ENCODE measurements at places on chromosomes 7 and 10. TPM values are rescaled to one million over a fixed set of nuclear protein-coding genes. Genes with fewer than 3 reads are reported as not detected.

Gene HTR7
- total RNA-seq, result 0.27 TPM

Gene UBTD1
- total RNA-seq, result 4.6 TPM

Gene CALD1
- under 0.01 TPM for total RNA-seq

Gene TAF6
- 22.4 TPM for total RNA-seq

Gene ACTR3C
- total RNA-seq, result 26.4 TPM

Gene ENO4
- total RNA-seq, result 0.27 TPM

DNA sequence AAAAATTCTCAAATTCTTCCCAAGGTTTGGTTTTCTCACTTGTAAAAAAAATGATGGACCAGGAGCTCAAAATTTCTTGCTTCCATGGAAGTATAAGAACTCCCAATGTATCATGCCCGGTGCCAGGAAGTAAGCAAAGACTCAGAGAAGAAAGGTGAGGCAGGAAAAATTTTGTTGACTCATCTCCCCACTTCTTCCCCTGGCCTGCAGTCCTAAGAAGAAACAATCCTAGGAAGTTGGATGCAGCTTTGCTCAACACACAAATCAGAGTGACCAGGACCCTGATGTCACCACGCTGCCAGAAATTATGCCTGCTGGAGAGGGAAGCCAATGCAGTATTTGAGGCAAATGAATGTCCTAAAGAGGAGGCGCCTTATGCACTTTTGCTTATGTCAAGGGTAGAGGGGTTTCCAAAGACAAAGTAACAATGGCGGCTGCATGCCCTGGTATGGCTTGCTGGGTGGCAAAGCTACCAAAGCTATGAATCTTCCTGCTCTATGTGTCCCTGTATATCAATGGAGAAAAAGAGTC is 163.6 kb downstream of the NEURL1 start:
- DNase-seq, result no peak

GRCh38 chr10:27646604-27647175 is 98.9 kb downstream of the MKX start:
- no peak for DNase-seq

DNA sequence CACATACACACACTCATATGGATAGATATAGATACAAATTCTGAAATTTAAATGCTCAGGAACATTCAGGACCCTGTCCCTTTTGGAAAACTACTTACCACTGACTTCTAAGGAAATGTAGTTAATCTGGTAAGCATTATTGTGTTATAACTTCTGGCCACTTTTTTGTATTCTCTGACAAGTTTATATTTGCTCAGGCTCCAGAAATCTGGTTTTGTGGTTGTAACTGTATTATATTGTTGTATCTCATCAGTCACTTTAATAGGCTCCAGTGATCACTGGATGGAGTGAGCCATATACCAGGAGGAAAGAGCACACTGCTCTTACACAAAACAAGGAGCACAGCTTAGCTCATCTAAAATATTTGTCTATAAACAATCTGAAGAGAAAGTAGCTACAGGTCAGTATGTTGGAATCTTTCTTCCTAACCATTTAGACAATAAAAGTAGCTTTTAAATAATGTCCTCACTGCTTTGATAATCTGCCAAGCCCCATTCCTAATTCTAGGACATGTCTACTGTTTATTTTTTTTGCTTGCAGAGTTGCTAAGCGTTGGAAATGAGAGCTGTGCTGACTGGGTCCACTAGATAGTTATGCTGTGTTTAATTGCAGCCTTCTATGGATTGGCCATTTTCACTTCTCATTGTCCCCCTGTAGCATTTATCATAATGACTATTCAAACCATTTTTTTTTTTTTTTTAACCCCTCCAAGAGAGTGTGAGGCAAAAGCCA is 43.8 kb downstream of the SMNDC1 start:
- DNase-seq, result no peak

GRCh38 chr7:115068220-115068619 is 146.3 kb downstream of the MDFIC start:
- DNase-seq, result no peak

- DNase-seq, result peak; percentile 39
Measured at GRCh38 chr10:69802424-69803161, 887 bp downstream of the COL13A1 start.

DNA sequence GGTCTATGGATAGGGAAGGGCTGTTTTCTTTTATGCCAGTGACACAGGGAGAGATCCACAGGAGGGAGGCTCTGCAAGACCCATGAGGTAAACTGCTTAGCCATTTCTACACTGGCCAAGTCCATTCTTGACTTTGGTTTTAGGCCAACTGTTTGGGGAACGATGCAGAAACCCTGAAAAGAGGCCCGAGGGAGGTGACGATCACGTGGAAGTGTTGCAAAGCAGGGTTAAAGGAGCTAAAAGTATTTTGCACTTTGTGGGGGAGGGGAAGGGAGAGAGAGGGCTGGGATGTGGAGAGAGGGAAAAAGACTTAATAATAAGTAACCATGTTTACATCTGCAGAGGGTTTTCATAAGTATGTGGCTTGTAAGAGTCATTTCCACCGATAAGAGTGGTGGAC is 239.7 kb downstream of the EMX2 start:
- DNase-seq, result no peak

DNA sequence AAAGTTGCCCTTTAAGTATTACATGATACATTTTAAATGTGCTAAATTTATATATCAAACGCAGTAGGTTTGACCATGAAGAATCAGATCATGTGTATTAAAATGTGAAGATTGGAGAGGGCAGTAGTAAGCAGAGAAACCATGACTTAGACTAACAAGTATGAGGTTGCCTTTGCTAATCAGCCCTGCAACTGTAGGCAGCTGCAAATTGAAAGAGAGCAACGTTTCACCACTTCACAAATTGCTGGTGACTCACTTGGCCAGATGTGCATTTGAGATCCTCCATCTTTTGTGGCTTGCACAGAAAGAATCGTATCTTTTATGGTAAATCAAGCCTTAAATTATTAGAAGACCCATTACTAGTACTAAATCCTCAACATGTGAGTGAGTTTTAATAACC is 10.1 kb upstream of the SEMA3A start:
- no peak for DNase-seq

DNA sequence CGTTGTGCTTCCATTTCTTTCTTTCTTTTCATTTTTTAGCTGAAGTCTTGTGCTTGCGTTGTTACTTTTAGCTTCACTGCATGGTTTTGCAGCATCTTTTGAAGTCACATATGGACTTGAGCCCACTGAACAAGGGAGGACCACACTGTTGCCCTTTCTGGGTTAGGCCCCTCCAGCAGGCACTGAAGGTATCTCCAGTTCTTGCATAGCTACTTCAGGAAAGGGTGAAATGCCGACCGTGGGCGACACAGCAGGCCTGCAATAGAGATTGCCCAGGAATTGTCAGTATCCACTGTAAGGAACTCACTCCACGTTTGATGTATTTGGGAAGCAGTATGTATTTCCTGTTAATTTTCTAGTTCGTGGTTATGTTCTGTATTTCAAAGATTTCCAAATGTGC is 85.1 kb downstream of the WDR37 start:
- DNase-seq, result no peak

- no peak for DNase-seq
Measured at GRCh38 chr7:110104243-110104642, 986.7 kb upstream of the LRRN3 start.

GRCh38 chr10:84924131-84924530 is 595.7 kb downstream of the CCSER2 start:
- DNase-seq, result no peak

- DNase-seq, result no peak
Measured at GRCh38 chr10:104104926-104105325, 17.0 kb upstream of the SFR1 start.

- no peak for DNase-seq
Measured at GRCh38 chr10:77746047-77746707, 108.6 kb upstream of the KCNMA1 start.

- DNase-seq, result no peak
Measured at GRCh38 chr7:48389977-48390376, 218.7 kb downstream of the ABCA13 start.

DNA sequence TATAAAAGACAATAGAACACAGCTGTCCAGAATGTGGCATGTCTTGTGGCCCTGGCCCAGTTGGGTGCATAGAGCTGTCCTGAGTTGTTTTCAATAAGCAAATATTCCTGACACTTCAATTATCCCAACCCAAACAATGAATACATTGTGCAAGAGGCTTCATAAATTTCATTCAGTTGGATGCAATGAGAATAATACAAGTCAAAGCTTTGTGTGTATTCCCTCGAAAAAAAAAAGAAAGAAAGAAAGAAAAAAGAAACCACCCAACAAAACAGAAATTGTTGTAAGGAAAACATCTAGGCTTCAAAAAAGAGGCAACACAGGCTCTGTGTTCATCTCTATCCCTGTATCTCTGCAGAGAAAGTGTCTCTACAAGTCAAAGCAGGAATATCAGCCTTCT is 138.7 kb upstream of the ADO start:
- DNase-seq, result no peak

DNA sequence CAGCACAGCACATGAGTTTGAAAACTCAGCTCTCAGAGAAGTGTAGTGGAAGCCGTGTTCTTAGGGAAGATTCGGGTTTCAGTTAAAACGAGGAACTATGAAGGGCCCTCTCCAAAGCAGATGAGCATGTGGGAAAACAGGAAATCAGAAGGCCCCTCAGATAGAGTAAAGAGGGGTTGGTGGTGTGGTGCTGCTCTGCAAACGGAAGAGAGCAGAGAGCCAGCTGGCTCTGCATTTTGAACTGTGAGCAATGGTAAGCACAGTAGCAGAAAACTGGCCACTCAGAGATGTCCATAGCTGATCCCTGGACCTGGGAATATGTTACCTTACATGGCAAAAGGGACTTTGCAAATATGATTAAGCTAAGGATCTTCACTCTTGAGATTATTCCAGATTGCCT is 27.9 kb upstream of the CUL1 start:
- DNase-seq, result no peak

DNA sequence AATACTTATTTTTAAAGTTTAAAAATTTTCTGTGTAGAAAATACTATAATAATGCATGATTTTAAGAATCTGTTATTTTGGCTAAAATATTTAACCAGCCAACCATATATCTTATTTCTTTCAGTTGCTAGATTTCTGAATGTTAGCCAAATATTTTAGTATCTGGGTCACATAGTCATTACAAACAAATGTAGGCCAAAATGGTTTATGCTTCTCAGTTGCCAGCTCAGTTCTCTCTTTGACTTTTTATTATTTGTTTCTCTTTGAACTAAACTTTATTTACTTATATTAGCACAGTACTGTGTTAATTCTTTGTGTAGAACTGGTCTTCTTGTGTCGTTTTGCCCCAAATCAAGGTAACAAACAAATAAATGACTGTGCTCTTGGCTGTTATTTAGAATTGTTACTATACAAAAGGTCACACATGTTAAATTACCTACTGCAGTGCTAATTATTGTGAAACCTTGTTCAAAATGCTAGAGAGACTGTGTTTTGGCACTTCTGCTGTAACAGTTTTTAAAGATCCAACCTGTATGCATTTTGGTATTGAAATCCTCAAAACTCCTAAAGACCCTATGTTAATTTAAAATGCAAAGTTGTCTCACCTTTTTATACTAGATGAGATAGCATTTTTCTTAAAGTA is 39.8 kb downstream of the ZEB1 start:
- no peak for DNase-seq

DNA sequence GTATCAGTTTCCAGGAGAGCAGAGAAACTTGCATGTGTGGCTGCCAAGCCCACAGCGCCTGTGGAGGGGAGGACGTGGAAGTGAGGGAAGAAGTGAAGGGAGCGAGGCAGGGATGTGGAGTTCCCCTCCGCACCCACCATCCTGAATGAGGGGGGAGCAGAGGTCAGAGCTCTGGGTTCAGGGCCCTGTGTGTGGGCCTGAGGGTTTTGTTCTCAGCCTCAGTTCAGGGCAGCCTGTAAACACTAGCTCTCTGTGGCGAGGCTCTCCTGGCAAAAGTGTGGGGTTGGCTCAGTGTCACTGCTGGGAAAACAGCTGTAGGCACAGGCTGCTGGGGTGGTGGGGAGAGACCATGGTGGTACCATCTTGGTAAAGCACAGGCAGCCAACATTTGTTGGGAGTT is 108.4 kb downstream of the C10orf105 start:
- DNase-seq, result no peak

GRCh38 chr10:1058017-1058416 is 1.8 kb downstream of the WDR37 start:
- no peak for DNase-seq
